ENCODE measurements at places on chromosomes 3 and 15.

DNA sequence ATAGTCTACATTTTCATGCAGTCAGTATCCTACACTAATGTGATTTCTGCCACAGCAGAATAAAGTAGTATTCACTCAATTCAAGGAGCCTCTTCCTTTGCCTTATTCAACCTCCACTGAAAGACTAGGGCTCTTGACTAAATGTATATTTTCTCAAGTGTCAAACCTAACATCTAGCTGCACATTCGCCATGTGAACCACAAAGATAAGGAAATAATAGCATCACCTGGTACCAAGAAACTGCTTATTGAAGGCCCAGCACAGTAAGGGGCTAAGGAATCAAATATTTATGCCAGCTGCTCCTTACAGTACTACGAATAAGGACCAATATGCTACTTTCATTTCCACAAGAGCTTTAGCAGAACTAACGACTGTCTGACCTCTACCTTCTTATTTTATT is 1.3 kb downstream of the SRP14 start:
- DNase-seq = peak; percentile 54

GRCh38 chr3:126406389-126407296 is 11.9 kb downstream of the CFAP100 start:
- no peak for DNase-seq

- DNase-seq = no peak
Observed at GRCh38 chr15:72982714-72983113, 69.5 kb upstream of the NEO1 start.

DNA sequence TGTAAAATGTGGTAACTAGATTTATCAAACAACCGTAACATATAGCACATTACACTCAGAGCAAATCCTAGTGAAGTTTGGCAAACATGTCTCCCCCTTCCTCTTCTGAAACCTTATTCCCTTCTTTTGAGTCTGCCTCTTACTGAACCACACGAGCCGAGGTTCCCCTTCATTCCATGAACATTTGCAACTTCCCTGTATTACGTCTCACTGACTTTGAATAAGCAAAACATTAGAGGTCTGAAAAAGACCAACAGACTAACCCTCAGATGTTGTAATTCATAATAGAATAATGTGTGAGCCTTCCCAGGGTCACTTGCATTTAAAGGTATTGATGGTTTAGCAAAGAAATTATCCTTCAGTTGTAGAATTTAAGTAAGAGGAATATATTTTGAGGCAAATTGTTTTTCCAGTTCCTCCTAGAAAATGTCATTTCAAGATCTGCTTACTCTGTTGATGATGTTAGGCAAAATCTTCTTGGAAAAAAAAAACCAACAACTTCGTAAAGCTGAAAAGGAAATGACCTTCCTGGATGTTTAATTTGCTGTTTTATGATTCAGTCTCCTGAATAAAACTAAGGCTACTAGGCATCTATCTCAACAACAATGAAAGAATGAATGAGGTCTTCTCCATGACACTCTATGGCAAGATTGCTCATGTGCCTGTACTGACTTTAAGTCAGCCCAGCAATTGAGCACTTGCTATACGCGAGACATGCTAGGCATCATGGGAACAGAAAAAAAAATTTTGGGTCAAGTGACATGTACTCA is 296.9 kb upstream of the NECTIN3 start:
- no peak for DNase-seq

DNA sequence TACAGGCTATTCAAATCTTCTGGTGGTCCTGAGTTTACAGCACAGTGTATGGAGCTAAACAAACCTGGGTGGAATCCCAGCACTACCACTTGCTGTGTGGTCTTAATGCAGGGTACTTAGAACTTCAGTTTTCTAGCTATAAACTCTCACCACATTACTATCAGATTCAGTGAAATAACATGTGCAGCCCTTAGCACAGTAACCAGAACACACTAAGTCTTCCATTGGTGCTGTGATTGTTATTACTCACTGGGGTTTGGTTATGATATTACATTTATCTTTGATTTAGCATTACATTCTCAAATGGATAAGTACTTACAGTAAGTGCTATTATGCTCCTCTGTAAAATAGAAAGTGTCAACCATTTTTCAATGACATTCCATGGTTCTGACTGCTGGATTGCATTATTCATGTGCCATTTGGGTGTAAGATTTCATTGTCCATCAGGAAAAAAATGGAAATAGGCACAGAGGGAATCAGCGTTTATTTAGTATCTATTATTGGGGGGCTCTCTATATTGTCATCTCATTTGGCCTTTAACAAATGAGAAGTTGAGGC is 81.9 kb downstream of the PDE8A start:
- no peak for DNase-seq

GRCh38 chr3:4835616-4836043 is 143.6 kb upstream of the BHLHE40 start:
- DNase-seq = peak; percentile 51

DNA sequence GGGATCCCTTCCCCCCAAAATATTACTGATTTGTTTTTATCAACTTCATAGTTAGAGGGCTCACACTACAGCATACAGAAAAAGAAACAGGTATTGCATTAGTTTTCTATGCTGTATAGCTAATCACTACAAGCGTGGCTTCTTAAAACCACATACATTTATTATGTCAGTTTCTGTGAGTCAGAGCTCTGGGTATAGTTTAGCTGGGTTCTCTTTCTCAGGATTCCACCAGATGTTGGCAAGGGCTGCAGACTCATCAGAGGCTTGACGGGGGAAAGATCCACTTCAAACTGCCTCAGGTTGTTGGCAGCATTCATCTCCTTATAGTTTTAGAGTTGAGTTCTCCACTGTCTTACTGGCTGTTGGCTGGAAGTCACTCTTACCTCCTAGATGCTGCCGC is 328.0 kb downstream of the NLGN1 start:
- peak; percentile 3 for DNase-seq

- DNase-seq = no peak
Observed at GRCh38 chr3:55637906-55638638, 151.0 kb upstream of the WNT5A start.

DNA sequence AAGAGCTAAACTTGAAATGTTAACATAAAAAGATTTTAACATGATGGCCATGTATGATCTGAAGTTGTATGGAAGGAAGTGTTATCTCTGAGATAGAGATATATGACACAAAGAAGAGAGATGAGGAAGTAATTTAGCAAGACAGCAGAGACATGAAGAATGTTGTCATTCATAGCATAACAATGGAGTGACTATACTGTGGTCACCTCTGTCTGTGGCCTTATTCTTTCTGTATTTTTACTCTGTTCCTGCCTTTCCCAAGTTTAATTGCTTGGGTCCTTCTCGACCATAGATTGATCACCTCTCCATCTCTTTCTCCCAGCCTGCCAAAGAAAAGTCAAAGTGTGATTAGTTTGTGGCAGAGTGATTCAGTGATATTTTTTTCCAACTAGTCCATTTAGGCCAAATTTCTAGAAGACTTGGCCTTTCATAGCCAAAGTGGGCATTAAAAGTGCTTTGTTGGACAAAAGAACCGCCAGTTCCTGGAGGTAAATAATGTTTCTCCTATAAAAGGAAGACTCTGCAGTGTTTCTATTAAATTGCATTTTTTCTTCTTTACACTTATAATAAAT is 711.9 kb downstream of the CADM2 start:
- DNase-seq = no peak

- DNase-seq = no peak
Observed at GRCh38 chr3:83039422-83039821, 1278.0 kb upstream of the GBE1 start.

DNA sequence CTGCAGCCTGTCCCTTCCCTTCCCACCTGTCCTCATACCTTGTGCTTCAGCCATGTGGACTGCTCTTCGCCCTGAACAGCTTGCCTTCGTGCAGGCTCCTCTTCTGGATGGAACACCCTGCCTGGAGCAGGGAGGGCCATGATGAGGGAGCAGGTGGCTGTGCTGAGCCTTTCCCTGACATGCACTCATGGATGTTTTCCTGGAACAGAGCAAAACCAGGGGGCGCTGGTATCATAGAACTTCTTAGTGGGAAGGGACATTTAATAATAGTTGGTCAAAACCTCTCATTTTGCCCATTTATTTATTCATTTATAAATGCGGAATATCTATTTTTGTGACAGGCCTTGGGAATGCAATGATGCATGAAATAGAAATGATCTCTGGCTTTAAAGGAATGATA is 149.3 kb downstream of the CACNA1D start:
- no peak for DNase-seq

- no peak for DNase-seq
Observed at GRCh38 chr15:33644304-33644703, 324.0 kb upstream of the CHRM5 start.

GRCh38 chr3:14601692-14602005 is 49.9 kb upstream of the CCDC174 start:
- DNase-seq = no peak

GRCh38 chr3:45677033-45677446 is 12.2 kb upstream of the SACM1L start:
- peak; percentile 71 for DNase-seq

DNA sequence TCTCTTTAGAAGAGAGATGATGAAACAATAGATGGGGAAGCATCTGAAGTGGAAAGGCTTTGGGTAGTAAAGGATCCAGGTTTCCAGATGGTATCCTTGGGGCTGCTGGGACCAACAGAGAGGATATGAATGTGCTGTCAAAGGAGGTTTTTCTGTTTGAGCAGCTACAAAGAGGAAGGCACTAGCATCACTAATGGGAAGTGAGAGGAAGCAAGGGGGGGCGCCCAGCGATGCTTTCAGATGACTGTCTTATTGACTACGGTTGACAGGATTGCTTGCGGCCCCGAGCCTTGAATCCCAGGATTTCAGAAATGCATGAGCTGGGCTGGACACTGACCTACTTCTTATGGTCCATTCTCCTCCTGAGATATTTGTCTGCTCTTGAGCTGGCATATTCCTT is 103.8 kb upstream of the GALNT15 start:
- no peak for DNase-seq

- no peak for DNase-seq
Observed at GRCh38 chr3:157145606-157146322, 14.2 kb downstream of the CCNL1 start.

DNA sequence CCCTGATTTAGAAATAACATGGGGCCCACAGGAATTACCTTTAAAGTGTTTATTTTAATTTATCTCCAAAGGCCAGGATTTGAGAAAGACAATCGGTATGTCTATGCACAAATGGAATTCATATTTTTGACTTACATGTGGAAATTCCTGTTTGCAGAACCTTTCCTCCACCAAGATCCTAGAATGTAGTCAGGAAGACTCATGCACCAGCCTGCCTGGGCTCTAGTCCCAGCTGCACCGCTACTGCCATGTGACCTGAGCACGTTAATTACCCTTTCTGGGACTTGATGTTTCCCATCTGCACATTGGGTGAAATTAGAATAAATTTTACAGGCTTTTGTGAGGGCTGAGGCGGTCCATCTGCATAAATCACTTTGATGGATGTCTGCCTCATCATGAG is 194.2 kb downstream of the ATP10A start:
- no peak for DNase-seq

DNA sequence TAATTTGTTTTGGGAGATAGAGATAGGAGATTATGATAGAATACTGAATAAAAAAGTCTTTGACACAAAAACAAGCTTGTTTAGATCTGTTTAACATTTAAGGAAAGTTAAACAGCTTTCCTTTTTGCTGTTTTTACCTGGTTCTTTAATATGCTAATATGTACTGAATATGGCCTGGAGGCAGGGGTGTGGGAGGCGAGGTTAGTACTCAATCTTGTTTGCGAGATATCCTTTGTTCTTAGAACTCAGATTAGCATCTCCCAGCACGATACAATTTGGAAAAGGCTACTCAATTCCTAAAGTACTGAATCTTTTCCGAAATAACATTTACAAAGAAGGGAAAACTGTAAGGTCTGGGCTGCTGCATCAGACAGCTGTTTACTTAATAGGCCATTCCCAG is 40.8 kb upstream of the ST3GAL6 start:
- no peak for DNase-seq

DNA sequence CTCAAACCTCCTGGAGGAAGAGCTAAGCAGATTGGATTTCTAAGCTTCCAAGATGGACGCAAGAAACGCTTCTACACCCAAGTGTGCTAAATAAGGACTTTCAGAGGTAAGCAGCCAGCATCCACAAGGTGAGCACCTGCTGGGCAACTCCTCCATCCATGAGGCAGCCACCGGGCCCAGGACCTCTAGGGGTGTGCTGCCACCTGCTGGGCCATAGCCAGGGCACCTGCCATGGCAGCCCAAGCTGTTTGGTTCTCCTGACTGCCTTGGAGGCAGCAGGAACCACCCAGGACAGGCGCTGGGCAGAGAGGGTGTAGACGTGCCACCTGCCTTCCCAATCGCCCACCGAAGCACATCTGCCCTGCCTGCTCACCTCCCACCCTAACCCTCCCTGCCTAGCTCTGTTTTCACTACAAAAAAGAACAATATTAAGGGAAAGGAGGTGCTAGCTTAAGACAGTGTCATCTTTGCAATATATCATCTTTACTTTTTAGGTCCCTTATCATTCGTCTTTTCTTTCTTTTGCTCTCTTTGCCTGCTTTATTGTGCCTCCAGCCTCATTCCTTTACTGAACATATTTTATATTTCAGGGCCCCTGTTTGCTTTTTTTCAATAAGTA is 12.9 kb downstream of the C15orf62 start:
- peak; percentile 83 for DNase-seq

- DNase-seq = no peak
Observed at GRCh38 chr3:145903472-145904013, 257.4 kb downstream of the PLOD2 start.

GRCh38 chr3:31086698-31087097 is 192.2 kb upstream of the GADL1 start:
- DNase-seq = peak; percentile 11

DNA sequence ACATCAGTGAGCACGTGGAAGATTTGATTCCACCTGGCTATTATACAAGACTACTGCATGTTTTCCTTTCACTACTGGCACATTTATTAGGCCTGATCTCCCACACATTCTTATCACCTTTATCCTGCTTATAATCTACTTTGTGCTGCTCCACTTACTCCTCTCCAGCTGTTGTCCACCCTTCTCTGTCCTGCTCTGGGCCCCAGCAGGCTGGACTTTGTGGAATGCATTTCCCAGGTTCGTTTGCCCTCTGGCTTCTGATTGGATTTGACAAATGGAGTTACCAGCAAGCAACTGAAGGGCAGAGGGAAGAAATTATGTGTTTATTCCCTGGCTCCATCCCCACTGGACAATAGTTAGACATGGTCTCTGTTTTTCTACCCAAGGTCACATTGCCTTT is 75.5 kb downstream of the DCLK3 start:
- DNase-seq = no peak

GRCh38 chr3:126945171-126945721 is 37.7 kb upstream of the PLXNA1 start:
- DNase-seq = no peak
